ENCODE measurements at places on chromosomes 7 and 10. TPM values are rescaled to one million over a fixed set of nuclear protein-coding genes. Genes with fewer than 3 reads are reported as not detected.

Gene SPDYE2B
- 0.20 TPM for polyA plus RNA-seq

Gene PLEKHS1
- polyA plus RNA-seq = not detected

Gene POT1
- polyA plus RNA-seq = 14.7 TPM

Gene CPXM2
- polyA plus RNA-seq = 14.2 TPM

DNA sequence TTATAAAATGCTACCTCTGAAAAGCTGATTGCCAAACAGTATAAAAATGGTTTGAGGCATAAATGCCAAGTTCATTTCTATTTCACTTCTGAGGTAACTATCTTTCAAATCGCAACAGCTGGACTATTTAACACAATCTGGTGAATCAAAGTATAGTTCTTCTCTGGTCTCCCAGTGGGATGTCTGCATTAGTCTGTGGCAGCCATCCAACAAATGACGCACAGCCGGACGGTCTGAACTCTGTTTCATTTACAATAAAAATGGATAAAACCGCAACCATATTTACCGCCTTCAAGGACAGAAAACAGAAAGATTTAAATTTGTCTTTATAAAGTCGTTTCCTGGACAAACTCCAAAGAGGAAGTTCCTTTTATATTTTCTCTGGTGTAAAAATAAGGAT, 41.9 kb downstream of the ENO4 start:
- DNase-seq = peak; percentile 29

DNA sequence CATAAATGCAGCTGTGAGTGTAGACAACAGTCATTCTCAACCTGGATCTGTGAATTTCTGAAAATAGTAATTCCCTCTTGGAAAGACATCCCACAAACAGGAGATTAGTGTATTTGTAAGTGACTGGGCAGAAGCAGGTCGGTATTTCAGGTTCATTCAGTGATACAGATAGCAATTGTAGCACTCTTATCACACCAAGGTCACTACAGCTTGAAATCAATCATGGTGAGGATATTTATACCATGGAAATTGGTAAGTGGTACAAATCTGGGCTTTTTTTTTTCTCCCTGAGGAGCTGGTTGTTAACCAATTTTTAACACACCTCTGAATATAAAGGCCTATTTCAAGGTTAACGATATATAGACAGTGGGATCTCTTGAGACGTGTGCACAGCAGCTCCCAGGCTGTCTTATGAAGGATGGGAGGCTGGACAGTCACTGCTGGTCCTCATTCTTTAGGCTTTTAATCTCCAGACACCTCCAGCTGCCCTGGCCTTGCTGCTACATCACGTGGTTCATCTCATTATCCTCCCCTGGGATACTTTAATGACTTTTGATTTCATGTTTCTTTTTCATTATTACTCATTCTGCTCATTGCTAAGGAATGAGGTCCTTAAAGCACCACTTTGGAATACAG, 87.1 kb downstream of the ITGA8 start:
- DNase-seq = peak; percentile 10

- no peak for DNase-seq
These were observed 48.6 kb upstream of the CNPY1 start for GRCh38 chr7:155594961-155595366.

DNA sequence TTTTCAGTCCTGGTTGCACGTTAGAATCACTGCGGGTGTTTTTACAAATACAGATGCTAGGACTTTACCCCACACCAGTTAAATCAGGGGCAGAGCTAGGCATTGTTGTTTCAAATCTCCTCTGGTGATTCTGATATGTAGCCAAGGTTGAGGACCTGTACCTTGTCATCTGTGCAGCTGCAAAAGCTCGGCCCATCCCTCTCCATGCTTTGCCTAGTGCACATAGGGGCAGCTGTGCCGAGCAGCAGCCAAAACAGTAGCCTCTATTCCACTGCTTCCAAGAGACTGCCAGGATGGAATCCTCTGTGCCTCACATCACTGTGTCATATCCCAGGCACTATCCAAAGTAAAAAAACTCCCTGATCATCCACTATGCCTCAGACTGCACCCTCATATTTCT, 181.3 kb downstream of the CDK14 start:
- DNase-seq = no peak

DNA sequence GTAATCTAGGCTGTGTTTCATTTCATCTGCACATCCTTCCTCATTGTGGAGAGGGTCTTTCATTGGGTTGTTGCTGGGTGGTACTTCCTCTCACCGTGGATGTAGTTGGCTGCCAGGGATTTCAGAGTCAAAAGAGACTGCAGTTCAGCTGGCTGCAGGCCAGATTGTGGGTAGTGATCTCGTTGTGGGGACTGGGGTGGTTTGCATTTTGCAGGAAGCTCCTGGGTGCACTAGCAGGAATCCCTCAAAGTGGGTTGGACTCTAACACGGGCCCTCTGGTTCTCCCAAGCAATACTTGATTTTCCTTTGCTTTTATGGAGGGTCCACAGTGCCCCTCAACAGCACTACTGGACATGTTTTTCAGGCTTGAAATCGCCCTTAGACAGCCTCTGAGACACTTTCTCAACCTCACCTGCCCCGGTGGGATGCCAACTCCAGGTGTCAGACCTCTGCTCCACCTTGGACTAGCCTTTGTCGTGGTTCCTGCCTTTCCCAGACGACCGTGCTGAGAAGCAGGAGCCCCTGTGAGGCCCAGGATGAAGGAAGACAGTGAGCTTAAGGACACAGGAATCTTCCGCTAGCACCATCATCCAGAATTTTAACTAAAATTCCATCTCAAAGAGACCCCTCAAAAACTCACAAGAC, 23.9 kb upstream of the ZNF273 start:
- no peak for DNase-seq

DNA sequence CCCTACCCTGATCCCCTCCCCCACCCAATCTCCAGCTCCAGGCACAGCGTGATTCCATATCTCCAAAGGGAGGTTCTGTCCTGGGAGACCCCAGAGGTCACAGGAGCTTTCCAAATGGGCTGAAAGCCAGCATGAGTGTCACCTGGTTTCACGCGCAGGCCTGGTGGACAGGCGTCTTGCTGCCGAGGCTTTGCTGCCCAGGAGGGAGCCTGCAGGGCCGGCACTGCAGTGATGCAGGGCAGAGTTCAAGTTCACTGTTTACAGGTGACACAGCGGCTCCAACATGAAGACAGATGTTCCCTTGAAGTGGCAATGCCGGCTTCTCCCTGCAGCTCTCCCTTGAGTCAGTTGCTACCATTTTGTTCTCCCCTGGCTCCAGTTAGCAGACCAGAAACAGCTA, 104.3 kb downstream of the TCERG1L start:
- DNase-seq = no peak

GRCh38 chr7:100516135-100516812, 22.7 kb upstream of the AGFG2 start:
- peak; percentile 88 for DNase-seq

DNA sequence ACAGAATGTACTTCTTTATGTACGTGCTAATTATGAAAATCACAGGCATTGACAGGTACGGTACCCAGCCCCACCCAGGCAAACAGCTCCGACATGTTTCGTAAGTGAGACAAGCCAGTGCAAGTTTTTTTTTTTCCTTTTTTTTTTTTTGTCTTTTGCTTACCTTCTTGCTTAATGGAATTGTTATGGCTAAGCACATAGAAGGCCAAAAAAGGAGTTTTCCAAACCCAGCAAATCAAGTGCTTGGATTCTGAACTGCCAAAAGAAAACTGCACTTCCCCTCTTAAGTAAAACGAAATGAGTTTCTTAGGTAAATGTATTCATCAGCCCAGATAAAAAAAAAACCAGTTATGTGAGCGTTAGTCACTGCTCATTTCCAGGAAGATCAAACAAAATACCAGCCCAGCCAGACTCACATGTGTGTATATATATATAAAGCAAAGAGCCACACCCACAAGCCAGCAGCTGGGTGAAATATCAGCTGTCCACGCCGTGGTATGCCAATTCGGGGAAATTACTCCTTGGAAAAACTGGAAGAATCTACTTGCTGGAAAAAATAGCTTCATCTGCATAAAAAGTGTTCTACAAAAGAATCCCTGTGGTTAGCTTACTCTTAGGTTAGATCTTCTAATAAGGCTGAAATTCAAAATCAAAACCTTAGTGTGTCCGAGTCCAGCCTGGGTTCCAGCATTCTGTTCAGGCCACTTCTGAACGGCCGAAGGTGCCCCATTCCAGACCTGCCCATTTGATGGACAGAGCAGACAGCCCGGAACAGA, 8.0 kb downstream of the KLF6 start:
- DNase-seq = peak; percentile 93
